ENCODE measurements at places on chromosomes 2 and 18.
A peak's percentile ranks its signal among the peaks of the same experiment; 100 is the strongest.

DNA sequence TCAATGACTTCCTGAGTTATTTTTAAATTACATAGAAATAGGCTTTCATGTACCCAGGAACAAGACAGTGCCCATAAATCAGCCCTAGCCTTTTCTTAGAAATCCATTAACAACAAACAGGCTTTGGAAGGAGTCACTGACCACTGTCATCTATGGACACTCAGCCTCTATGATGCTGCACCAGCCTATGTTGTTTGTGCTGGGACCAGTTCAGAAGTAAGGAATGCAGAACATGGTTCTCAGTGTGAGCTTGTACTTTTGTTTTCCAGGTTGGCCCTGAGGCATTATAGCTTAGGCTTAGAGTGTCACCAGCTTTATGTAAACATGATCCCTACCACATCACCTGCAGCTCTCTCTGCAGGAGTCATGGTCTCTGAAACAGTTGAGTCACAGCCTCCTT lies 335.7 kb upstream of the CDH7 start:
- peak; percentile 26 for DNase-seq

DNA sequence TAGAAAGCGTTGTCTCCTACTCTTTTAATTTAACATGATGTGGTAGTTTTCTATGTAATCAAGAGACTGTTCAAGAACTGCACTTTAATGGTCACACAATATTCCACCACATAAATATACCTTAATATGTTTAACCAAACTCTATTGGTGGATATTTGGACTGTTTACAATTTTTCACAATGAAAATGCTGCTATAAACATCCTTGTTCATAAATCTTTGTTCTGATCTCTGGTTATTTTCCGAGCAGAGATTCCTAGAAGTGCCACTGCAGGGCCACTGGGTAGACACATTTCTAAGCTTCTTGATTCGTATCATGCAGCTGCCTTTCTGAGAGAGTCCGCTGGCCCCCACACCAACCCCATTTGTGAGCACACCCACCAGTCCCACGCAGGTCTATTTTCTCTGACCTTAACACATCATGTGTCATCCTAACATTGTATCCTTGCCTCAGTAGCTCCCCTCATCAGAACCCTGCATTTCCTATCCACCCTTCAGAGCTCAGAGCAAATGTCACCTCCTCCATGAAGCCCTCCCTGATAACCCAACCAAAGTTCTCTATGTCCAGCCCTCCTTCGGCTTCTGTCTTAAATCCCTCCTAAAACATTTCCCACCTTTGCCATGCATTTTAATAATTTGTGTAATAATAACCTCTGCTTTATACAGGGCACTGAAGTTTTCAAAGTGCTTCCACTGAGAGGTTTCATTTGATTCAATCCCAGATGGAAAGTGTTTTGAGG lies 26.6 kb downstream of the KCNK3 start:
- DNase-seq: no peak

GRCh38 chr2:128153786-128154185 lies 62.8 kb downstream of the UGGT1 start:
- no peak for DNase-seq

- DNase-seq: no peak
These were observed 45.6 kb downstream of the MTCL1 start for GRCh38 chr18:8750954-8751415.

GRCh38 chr2:7346336-7346735 lies 429.1 kb downstream of the RNF144A start:
- DNase-seq: no peak

DNA sequence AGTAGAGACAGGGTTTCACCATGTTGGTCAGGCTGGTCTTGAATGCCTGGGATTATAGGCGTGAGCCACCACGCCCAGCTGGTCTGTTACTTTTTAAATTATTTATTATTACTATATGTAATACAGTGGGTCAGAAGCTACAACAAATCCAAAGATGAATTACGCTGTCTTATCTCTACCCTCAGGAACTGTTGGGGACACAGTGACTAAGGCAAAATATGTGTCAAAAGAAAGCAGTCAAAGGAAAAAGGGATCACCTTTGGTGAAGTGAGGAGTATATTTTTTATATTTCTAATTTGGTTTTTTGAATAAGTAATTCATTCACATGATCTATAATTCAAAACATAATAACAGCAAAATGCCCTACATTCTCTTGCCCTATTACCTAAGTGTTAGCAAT lies 4.7 kb downstream of the CREB1 start:
- DNase-seq: no peak

GRCh38 chr2:196384729-196385128 lies 213.4 kb upstream of the STK17B start:
- DNase-seq: no peak

GRCh38 chr18:36661999-36662398 lies 166.8 kb downstream of the TPGS2 start:
- no peak for DNase-seq

DNA sequence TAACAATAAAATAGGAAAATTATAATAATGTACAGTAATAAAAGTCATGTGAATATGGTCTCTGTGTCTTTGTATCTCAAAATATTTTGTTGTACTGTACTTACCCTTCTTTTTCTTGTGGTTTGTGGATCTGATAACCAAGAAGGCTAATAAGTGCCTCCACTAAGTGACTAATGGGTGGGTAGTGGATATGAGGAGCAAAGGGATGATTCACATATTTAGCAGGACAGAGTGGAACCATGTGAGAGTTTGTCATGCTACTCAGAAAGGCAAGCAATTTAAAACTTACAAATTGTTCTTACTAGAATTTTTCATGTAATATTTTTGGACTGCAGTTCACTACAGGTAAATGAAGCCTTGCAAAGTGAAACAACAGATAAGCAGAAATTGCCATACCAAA lies 1241.2 kb upstream of the CDH2 start:
- no peak for DNase-seq

DNA sequence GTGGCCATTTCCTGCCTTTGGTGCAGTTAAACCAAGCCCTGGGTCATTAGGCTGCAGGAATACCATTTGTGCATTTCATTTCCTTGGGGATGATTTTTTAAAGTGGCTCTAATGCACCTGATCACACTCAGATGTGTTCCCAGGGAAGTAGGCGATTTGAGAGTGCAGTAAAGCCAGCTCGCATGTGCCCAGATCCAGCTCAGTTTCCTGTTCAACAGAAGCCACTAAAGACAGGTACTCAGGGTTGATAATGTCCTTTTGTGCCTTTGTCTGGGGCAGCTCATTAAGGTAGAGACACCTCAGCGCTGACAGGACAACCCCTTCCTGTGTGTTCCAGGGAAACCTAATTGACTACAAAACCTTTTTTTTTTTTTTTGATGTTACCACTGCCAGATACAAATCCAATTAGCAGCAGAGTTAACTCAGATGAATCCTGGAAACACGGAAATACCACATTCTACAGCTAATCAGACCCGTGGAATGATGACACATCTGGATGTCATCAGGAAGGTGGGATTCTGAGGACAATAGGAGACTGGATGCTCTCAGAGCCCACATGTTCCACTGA lies 15.2 kb upstream of the CHRNA1 start:
- no peak for DNase-seq

DNA sequence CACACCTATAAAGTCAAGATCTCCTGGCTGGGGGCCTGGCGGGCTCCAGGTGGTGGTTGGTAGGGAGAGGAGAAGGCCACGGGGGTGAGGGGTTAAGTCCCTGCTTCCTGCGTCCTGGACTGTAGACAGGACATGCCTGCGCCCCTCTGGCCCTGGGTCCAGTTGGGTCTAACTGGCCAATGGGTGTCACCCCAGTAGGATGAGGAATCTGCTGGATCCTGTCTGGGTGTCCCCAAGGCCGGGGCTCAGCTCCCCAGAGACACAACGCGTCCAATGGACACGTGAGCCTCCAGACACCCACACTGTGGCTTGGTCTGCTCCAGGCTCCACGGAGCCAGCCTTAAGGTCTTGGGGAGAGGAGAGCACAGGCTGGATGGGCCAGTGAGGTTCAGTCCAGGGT lies 19.6 kb downstream of the AQP12A start:
- DNase-seq: no peak

GRCh38 chr2:203498161-203498560 lies 36.9 kb downstream of the RAPH1 start:
- no peak for DNase-seq

GRCh38 chr2:12487253-12488004 lies 229.3 kb upstream of the TRIB2 start:
- no peak for DNase-seq

DNA sequence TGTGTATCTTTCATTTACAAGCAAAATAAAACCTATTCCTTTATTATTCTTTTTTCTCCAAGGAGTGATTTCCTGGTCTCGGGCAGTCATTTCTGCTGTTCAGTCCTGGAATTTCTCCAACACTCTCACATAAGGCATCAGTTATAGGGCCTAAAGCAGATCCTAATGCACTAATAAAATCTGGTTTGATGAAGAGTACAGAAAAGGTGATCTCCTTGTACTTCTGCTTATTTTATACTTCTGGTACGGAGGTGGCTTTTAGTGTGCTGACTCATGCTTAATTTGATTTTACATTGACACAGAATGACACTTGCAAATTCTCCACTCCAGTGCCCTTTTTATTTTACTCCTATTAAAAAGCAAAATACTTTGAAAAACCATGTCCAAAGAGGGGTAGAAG lies 157.4 kb downstream of the DOK6 start:
- no peak for DNase-seq

GRCh38 chr2:25018681-25019080 lies 23.2 kb upstream of the EFR3B start:
- no peak for DNase-seq

DNA sequence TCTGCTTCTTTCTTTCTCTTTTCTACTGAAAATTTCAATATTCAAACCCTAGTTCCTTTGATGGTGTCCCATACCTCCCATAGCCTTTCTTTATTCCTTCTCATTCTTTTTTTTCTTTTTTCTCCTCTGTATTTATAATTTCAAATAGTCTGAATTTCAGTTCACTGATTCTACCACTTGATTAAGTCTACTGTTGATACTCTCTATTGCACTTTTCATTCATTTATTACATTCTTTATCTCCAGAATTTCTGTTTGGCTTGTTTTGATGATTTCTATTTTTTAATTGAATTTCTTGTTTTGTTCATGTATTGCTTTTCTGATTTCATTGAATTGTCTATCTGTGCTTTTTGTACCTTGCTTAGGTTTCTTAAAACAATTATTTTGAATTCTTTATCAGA lies 111.9 kb upstream of the VRK2 start:
- no peak for DNase-seq

DNA sequence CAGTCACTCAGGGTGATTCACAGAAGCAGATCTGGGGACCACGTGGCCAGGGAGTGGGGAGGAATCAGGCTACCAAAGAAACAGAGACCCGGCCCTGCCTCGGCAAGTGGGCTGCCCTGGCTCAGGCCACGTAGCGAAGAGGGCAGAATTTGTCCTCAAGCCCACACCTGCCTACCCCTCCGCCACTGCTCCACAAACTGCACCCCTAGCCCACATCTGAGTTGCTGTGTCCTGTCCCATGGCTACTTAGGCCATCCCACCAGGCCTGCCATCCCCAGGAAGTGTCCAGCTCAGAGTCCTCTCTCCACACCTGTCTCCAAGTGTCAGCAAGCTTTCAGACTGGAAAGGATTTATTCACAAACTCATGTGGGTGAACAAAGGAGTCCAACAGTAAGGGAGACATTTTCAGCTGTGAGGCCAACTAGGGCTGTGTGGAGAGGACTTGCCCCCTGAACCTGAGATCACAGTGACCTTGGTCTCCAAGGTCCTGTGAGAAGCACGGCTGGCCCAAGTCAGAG lies 31.7 kb upstream of the ASPRV1 start:
- DNase-seq: no peak

GRCh38 chr18:48813833-48814489 lies 136.8 kb downstream of the SMAD7 start:
- DNase-seq: no peak

GRCh38 chr2:24513281-24514071 lies 22.4 kb downstream of the NCOA1 start:
- no peak for DNase-seq

DNA sequence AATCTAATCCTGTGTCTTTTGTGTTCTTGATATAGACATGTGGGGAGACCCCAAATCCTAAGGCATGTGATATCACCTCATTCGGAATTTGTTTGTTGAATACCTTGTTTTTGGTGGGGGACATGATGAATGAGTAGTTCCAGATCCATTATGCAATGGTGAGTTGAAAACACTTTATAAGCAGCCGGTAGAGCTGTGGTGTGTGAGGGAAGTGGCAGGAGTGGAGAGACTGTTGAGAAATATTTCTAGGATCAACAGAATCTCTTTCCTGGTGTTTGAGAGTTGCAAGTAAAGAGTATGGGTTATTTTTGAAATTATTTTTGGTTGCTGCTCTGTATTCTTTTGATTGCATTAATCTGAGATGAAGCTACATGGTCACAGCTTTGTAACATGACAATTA lies 34.4 kb downstream of the LHCGR start:
- no peak for DNase-seq

- DNase-seq: no peak
These were observed 363.0 kb upstream of the FANCL start for GRCh38 chr2:58604096-58604495.

DNA sequence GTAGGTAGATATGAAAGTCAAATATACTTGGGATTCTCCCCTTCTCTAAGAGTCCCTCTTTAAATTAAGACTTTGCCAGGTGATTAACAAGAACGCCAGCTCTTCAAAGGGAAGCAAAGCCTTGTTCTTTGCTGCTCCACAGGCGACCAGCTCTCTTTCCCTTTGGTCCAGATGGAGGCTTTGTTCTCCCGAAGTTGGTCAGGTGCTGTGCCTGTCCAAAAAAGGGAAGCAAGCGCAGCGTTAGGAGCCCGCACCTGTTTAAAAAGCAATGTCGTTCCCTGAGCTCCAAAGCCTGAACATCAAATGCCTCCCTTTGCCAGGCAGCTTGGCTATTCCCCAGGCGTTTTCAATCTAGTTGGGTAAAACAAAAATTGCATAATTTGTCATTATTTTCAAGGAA lies 1913.1 kb upstream of the PIK3C3 start:
- no peak for DNase-seq

- DNase-seq: no peak
These were observed 89.6 kb upstream of the EPAS1 start for GRCh38 chr2:46207591-46207990.

DNA sequence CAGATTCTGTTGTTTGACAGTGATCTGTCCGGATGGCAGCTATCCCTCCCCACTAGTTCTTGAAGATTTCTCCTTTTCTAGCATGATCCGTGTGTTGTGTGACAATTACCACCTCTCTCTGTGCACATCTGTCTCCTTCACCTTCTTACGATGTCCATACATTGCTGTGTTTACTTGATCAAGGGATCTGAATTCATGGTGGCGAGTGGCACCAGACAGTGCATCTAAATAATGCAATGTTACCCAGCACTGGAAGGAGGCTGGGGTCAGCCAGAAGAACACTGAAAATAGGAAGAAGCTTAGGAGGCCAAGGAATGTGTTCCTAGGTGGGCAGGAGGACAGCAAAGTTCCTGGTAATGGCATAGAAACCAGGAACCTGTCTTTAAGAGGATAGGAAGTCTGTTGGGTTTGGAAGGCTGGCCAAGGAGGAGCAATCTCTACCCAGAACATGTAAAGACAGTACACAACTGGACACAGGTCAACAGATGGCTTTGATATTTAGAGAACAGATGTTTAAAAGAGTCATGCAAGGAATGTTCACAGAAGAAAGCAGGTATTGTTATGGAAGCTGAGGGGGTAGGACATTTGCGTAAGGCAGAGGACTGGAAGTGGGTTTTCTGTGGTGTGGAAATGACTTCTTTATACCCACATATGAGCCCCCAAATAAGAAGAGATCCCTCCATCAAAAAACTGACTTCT lies 126.4 kb downstream of the HRH4 start:
- DNase-seq: no peak
